ENCODE measurements at places on chromosomes 7 and 10. TPM values are rescaled to one million over a fixed set of nuclear protein-coding genes. Genes with fewer than 3 reads are reported as not detected.
A peak's percentile ranks its signal among the peaks of the same experiment; 100 is the strongest.

EPO gene
- not detected for total RNA-seq

- DNase-seq, result peak; percentile 93
Observed at GRCh38 chr10:73941300-73941699, 30.4 kb downstream of the PLAU start.

DNA sequence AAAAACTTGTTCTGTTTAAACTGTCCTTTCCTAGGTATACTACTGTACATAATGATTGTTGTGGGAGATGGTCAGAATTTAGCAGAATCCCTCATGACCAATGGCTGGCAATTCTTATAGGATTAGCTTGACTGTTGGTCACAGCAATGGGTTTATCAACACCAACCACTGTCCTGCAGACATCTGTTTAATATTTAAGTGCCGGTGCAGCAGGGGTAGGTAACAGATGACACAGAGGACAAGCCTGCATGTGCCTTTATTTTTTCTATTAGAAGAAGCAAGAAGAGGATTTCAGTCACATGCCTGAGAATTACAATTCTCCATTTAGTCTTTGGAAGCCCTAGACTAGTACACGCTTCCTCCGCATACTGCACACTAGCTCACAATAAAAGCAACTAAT, 48.4 kb downstream of the CCDC6 start:
- no peak for DNase-seq

DNA sequence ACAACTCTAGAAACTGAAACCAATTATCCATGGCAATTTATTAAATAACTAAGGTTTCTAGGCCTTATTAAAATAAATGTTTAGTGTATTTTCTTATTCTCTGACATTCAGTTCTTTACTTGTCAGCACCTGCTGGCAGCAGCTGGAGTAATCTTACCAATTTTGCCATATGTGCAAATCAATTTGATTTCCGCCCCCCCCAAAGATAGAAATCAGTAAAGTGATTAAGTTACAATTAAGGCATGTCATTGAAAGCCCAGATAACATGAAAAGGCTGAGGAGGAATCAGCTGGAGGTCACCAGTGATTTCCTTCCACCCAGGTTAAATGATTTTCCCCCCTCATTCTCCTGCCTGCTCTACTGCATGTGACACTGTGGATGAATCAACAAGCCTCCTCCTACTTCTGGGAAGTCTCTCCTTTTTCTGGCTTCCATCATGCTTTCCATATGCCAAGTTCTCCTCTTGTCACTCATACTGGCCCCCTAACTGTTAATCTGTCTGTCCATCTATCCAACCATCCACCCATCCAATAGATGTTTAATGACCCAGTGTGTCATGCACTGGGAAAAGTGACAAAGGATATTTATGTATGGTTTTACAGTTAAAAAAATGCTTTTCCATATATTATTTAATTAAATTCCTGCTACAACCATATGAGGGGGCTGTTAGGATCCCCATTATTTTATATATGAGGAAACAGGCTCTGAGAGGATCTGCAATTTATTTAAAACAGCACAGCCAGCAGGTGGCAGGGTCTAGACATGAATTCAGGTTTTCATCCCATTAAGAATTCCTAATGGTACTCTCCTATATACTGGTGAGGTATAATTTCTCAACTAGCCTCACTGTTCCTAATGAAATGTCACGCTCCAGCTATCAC, 116.5 kb downstream of the ATXN7L1 start:
- peak; percentile 78 for DNase-seq

GRCh38 chr10:126836009-126836408, 69.2 kb upstream of the DOCK1 start:
- DNase-seq, result no peak

- no peak for DNase-seq
Observed at GRCh38 chr10:78330884-78331283, 297.2 kb downstream of the RPS24 start.

DNA sequence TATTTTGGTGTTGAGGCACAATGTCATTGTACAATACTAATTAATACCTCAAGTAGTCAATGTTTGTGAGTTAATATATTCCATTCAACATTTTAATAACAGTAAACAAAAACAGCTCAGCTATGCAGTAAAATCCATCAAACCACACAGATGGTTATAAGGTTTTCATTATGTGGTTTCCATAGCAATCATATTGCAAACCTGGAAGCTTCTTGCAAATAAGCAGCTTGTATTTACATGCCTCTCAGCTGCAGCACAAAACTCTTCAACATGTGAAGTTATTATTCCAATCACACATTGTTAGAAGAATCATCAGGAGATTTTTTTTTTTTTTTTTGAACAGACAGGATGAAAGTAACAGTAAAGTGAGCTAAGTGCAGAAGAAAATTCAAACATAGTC, 170.2 kb downstream of the SKAP2 start:
- no peak for DNase-seq

- no peak for DNase-seq
Observed at GRCh38 chr7:81467964-81468363, 301.9 kb downstream of the HGF start.

GRCh38 chr10:75243426-75243825, 7.7 kb upstream of the COMTD1 start:
- no peak for DNase-seq

DNA sequence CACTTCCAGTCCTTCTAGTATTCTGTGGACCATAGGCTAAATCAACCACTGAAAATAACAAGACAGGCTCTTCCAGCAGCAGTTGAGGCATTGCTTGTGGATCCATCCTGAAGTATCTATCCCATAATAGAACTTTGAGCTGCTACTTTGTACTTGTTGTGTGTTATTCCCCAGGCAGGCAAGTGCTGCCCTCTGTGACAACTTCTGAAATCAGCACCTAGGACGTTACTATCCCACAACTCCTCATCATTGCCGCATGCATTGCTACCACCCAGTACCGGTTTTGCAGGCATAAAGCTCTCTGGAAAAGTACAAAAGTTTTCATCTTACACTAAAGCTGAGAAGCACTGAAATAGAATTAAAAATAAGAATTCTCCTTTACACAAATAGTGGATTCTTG, 145.3 kb downstream of the HTR7 start:
- DNase-seq, result no peak

DNA sequence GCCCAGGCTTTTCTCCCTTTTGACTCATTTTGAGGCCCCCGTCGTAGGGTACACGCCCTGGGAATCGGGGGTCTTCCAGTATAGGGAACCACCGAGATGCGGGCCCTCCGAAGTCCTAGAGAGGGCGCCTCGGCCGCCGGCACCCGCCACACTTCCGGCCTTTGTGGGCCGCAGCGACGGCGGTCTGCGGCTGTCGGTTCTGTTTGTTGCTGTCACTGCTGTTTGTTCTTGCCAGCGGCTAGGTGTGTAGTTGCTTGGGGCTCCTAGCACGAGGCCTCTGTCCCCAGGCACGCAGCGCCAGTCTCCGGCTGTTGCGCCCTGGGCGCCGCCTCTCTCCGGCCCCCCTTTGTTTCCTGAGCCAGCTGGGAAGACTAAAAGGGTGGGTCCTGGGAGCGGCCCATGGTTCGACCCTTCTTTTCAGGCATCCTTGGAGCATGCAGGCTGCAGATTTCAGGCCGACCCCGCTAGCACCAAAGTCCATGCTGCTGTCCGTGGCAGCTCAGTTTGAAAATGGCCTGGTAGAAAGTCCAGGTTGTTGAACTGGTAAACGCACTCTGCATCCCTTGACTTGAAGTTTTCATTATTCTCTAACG, 17.8 kb upstream of the ZKSCAN1 start:
- DNase-seq, result no peak

DNA sequence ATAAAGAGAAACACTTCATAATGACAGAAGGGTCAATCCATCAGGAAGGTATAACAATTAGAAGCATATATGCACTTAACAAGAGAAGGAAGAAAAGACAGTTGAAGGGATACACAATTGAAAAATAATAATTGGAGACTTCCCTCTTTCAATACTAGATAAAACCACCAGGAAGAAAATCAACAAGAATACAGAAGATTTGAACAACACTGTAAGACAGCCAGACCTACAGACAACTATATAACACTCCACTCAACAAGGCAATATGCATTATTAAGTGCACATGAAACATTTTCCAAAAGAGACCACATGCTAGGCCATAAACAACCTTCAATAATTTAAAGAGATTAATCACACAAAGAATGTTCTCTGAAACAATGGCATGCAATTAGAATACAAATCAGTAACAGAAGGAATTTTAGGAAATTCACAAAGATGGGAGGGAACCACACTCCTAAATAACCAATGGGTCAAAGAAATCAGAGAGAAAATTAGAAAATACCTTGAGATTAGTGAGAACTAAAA, 35.1 kb downstream of the ZNF438 start:
- DNase-seq, result no peak

YAE1 gene
- 30.8 TPM for total RNA-seq

SEMA3C gene
- total RNA-seq, result 104 TPM

OR6V1 gene
- not detected for total RNA-seq

DNA sequence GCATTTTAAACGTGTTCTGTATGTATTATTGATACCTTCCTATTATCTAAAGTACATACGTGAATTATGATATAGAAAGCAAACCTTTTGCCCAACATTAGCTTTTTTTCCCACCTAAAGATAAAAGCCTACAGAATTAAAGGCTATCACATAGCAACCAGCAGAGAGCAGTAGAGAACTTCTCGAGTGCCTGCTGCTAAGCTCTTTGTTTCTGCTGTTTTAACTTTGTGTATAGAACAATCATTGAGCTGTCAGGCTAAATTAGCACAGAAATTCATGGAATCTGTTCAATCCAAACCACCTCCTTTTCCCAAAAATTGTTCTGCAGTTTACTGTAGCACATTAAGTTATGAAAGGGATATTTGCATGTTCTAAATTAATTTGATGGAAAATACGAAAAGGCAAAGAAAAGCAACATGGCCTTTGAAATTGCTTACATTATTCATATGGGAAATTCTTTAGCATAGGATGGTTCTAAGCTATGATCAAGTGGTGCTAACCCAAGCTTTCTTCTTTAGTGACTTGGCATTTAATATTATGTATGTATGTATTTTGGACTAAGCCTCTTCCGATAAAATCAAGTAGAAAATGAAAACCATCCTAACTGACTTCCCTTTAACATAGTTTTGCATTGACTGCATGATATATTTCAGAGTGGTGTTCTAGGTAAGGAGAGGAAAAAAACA, 1288.5 kb downstream of the GATA3 start:
- peak; percentile 31 for DNase-seq

DNA sequence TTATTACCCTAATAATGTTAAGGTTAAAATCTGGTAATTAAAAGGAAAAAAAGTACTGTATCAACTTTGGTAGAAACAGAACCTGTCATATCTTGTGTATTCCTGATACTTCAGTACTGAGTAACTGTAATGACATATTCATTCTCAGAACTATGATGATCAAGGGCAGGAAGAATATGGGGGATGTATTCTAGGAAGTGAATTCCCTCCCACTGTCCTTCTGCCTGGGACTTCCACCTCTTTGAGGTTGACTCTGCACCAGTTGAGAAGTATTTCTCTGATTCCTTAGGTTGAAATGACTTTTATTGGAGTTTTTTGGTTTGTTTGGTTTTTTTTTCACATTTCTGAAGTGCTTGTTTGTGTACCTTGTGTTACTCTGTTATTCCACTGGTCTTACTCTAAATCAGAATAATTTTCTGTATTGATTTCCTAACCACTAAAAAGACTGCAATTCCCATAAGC, 36.9 kb downstream of the WASL start:
- DNase-seq, result no peak

DNA sequence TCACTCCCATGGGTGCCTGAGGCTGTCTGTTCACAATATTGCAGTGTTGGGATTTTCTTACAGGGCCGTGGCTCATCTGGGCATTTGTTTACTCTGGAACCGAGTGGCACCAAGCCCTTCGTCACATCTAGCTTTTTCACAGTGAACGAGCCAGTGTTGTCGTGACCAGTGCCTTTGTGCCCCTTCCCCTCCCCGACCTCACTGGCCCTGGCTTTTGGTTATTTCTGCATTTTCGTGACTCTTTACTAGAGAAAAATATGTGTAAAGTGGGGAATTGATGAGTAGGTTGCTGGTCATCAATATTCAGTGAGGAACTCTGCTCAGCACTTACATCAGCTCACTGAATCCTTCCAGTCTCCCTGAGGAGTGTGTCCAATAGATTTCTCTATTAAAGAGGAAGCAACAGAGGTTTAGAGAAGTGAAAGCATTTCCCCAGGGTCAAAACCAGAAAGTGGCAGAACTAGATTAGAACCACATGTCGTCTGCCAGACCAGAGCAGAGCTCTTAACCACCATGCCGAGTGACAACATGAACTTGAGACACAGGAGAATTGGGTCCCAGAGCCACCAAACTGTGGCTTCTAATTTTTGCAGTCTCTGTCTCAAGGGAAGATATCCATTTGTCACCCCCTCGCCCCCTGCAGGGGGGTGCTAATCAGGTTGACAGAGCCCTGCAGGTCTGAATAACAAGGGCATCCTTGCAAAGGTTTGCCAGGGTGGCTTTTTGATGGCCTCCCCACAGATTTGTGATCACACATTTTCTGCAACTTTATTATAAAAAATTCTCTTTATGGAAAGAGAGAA, 125.3 kb downstream of the CHN2 start:
- DNase-seq, result no peak

GRCh38 chr7:43198599-43199090, 86.2 kb downstream of the HECW1 start:
- no peak for DNase-seq

DNA sequence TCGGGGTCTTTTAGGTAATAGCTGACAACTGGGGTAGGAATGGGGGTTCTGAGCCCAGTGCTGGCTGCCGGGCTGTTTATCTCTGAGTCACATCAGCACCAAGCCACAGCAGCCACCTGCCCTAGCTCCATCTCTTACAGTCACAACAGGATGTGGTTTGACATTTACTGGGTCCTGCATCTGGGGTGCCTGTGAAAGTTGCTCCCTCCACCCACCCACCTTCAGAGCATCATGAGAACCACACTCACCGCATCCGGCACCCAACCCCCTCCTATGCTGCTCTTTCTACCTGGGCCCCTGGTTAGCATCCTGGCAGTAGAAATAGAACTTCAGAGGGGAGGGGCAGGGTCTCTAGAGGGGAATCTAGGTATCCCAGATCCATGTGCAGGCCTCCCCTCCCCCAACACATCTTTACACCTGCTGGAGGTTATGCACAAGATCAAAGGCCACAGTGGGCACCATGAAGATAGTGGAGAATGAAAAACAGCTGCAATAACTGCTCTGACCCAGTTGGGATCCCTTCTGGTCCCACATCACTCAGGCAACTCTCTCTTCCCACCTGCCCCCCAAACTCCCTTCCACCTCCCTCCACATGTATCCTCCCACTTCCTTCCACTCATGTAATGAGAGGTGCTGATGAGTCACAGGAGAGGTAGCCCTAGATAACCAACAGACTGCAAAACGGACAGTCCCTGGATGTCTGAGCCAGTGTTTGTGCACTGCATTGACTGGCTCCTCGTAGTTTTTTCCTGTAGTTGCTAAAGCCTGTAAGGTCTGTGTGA, 38.2 kb downstream of the PRSS2 start:
- DNase-seq, result no peak

GRCh38 chr10:117914334-117914733, 132.4 kb downstream of the RAB11FIP2 start:
- DNase-seq, result no peak

DDX50 gene
- total RNA-seq, result 58.5 TPM

PCLO gene
- 0.57 TPM for total RNA-seq

CHN2 gene
- total RNA-seq, result not detected

- DNase-seq, result no peak
Observed at GRCh38 chr7:10706875-10707493, 266.7 kb upstream of the PHF14 start.
